Hematopoietic multipotent progenitor cell (in vitro differentiated cells): ENCODE measurements at places on chromosomes 1 and 21. TPM values are rescaled to one million over a fixed set of nuclear protein-coding genes. Genes with fewer than 3 reads are reported as not detected.
A peak's percentile ranks its signal among the peaks of the same experiment; 100 is the strongest.

UQCRHL gene
- total RNA-seq: 0.54 TPM

DNA sequence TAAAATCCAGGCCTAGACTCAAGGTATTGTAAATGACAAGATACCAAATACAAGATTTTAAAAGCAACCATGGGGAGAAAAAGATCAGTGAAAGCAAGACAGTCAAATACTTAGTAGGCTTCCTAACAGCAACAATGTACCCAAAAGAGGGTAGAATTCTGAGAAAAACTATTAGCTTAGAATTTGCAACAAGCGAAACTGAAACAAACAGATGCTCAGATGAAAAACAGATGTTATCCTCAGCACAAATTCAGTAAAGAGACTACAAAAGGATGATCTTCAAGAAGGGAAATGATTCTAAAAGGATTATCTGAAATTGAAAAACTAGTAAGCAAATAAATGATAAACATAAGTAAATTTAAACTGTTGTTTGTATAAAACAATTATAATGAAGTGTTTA lies 40.0 kb downstream of the PDC start:
- DNase-seq: no peak

- no peak for DNase-seq
Observed at GRCh38 chr1:9008236-9008635, 18.0 kb downstream of the SLC2A7 start.

DNA sequence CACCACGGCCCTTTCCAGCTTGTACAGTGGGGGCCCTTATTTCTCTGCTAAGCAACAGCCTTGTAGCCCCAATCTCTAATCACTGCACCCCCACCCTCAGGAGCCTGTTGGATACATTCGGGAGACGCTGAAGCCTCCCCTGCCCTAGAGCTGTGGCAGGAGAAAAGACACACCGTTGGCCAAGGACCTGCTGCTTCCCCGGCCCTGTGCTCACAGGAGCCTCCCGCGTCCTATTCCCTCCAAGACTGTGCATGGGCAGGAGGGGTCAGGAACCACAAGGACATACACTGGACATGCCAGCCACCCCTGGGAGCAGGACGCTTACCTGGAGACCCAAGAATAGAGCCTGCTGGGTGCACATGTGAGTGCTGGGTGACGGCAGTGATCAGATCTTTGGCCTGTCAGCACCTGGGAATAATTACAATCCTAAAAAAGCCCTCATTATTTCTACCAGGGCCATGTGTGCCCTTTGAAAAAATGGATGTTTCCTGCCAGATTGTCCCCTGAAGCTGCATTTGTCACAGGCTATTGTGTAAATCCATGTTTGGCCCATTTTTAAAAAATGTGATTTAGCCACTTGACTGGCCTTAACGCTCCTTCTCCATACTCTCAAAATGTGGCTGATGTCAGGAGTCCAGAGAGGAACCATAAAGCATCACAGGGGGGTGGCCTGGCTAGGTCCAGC lies 590.6 kb downstream of the MATN1 start:
- no peak for DNase-seq

GRCh38 chr1:205488074-205488723 lies 16.3 kb upstream of the CDK18 start:
- peak; percentile 69 for DNase-seq

DNA sequence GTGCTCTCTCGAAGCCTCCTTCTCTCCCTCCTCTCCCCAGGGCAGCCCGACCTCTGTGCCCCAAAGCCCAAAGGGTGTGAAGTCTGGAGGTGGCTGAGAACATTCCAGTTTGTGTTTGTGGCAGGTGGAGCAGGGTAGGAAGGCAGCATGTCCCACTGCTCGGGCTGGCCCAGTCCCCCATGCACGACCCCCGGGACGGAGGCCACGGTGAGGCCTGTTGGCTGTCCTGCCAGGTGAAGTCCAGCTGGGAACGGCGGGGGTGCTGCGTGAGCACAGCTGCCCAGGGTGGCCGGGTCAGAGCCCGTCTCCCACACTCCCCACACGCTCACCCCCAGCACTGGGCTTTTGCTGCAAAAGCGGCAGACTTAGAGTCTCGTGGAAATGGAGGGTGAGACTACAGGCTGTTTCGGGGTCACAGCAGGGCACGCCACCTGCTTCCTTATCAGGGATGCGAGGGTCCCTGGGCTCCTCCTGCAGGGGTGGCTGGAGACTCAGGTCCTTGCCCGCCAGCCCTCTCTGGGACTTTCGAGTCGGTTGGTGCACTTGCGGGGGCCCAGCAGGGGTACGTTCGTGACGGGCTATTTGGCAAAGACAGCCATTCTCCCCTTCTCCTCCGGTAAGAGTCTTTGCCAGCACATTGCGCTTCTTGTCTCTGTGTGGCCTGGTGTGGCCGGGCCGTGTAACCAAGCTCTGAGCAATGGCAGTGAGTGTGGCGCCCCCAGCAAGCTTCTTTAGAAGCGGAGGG lies 40.3 kb downstream of the MORN1 start:
- DNase-seq: no peak

- DNase-seq: no peak
Observed at GRCh38 chr1:208219659-208220282, 24.4 kb downstream of the PLXNA2 start.
